ENCODE measurements at places on chromosomes 7 and 10. TPM values are rescaled to one million over a fixed set of nuclear protein-coding genes. Genes with fewer than 3 reads are reported as not detected.
A peak's percentile ranks its signal among the peaks of the same experiment; 100 is the strongest.

DNA sequence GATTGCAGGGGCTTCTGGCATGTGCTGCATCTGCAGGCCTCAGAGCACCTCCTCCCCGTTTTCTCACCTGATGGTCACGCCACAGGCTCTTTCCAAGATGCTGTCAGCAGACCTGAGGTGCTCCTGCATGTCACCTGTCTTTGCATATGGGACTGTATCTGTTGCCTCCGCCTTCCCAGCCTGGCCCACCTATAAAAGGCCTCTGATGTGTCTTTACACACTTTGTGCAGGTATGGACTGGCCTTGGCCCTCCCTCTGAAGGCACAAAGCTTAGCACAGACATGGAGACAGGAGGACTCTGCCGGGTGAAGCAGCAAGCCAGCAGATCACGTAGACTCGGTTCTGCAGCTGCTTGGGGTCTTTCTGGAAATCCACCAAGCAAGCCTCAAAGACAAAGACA is 220.9 kb upstream of the PPP2R2D start:
- DNase-seq: no peak

GRCh38 chr10:51389415-51390321 is 309.7 kb downstream of the CSTF2T start:
- peak; percentile 89 for DNase-seq

- peak; percentile 33 for DNase-seq
Measured at GRCh38 chr10:60661637-60662036, 116.6 kb upstream of the CDK1 start.

The CYP2E1 gene
- 1.3 TPM for total RNA-seq

The CPA4 gene
- total RNA-seq: 90.2 TPM

The VWDE gene
- not detected for total RNA-seq

The AKR1C1 gene
- 6.0 TPM for total RNA-seq

- DNase-seq: no peak
Measured at GRCh38 chr10:71554671-71555070, 158.0 kb downstream of the CDH23 start.

The ITIH2 gene
- not detected for total RNA-seq

GRCh38 chr7:131501930-131502685 is 54.3 kb downstream of the PODXL start:
- peak; percentile 46 for DNase-seq

GRCh38 chr10:125770844-125771243 is 4.8 kb downstream of the MMP21 start:
- DNase-seq: no peak

- DNase-seq: no peak
Measured at GRCh38 chr7:124324262-124324661, 291.4 kb upstream of the TMEM229A start.

DNA sequence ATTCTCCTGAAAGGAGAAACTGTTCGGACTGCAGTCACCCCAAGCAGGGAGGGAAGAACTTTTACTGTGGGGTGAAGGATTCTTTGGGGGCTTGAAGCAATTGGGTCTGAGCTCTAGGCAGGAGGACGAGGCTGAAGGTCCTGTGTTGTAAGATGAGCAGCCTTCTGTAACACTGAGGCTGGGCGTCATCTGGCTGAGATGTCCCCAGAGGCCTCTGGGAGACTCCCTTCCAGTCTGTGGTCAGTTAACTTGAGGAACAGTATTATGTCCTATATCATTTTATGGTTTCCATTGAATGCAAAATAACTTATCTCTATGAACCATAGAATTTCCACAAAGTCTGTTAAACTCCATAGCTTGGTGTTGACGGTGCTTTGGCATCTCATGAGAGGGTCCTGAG is 26.3 kb downstream of the FIGNL1 start:
- DNase-seq: no peak

DNA sequence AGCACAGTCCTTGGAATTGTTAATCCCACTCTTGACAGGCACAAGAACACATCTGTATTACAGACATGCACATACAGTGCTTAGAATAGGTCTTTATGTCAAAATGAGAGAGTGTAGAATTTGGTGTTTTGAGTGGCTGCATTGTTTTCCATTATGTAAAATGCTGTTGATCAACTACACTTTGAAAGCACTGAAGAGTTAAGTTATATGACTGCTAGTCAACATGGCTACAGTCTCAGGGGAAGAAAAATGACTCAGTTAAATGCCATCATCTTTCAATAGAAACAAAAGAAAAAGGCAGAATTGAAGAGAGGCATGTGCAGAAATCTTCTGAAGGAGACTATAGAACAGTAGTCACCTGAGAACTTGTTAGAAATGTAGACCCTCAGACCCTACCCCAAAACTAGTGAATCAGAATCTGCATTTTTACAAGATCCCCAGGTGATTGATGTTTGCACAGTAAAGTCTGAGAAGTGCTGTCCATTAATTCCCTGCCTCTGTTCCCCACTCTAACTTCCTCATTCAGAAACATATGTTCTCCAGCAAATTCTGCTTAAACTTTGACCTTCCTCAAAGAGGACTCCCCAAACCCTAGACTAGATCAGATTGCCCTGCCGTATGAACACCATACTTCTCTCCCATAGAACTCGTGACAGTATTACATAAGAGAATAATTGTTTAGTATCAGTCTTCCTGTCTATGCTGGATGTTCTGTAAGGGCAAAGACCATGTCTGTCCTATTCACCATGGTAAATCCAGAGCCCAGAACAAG is 16.0 kb downstream of the SND1 start:
- no peak for DNase-seq

DNA sequence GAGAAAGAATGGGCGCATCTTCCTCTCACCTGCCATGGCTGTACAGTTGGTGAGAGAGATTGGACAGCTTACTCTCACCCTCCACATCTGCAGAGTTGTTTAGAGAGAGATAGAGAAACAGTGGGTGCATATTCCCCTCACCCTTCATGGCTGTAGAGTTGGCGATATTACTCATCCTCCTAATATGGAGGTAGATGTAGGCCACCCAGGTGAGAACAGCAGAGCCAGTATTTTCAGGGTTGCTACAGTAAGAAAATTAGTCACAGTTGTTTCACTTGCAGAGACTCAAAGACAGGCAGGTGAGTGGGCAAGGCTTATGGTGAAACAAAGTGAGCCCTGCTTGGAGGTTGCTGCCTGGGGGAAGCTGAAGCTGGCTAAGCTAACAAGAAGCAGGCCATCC is 65.0 kb upstream of the PFKP start:
- no peak for DNase-seq

DNA sequence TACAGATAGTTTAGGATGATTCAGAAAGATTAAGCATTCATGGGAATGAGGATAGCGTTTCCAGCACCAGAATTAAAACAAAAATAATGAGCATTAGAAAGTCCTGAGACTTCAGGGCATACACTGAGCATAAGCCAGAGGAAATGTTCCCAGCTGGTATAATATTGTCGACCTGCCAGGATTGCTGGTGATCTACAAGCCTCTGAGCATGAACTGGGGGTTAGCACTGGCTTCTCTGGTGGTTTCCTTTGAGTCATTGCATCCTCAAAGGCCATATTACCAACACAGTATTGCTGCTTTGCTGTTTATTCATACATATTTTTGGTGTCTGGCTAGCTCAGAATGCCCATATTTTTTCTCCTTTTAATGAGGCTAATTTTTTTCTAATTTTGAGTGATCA is 10.7 kb upstream of the ATRNL1 start:
- no peak for DNase-seq

DNA sequence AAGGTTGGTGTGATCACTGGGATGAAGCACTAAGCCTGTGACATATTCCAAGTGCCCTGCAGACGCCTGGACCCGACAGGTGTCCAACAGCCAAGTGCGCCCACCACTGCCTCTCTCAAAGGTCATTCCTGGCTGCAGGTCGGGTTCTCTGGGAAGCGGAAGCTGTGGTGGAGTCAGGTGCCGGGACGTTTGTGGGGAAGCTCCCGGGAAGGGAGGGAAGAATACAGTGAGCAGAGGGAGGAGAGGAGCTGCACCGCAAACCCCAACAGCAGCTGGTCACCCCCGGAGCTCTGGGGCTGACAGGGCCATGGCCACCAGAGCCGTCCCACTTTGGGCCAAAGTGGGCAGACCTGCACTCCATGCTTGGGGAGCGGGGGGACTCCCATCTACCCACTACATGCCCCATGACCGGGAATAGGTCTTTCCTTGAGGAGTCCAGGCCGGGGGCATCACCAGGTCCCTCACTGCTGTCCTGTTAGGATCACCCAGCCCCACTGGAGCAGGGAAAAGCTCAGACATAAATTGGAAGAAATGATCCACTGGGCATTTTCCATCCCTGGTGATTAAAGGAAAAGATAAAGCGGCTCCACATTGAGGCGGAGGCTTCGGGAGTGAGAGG is 84.5 kb upstream of the PPP2R2D start:
- no peak for DNase-seq

- DNase-seq: no peak
Measured at GRCh38 chr10:86258499-86258898, 108.1 kb downstream of the GRID1 start.

DNA sequence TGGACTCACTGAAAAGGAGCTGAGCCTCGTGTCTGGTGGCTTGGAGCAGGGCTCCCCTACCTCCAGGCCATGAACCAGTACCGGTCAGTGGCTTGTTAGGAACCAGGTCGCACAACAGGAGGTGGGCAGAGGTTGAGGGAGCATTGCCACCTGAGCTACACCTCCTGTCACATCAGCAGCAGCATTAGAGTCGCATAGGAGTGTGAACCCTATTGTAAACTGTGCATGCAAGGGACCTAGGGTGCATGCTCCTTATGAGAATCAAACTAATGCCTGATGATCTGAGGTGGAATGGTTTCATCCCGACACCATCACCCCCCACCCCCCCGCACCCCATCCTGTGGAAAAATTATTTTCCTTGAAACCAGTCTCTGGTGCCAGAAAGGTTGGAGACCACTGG is 50.4 kb downstream of the TSPAN15 start:
- DNase-seq: no peak

The ZNF655 gene
- 75.7 TPM for total RNA-seq

The IGF2BP3 gene
- 9.1 TPM for total RNA-seq

The NYAP1 gene
- total RNA-seq: 0.64 TPM

The FXYD4 gene
- not detected for total RNA-seq

The MINPP1 gene
- total RNA-seq: 30.0 TPM

DNA sequence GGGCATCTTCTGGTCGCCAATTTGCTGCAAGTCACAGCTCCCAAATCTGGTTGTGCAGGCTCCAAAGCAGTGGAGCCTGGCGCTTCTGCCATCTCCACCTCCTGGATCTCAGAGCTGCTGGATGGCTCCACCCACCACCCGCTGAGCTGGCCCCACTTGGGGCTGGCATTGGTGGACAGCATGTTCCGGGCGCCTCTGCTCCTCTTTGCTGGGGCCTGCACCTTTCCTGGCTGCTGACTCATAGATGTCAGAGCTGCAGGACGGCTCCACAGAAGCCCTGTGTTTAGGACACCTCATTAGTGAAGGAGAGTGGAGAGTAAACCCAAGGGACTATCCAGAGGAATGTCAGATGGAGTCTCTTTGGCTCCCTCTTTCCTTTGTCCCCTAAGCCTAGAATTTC is 27.4 kb downstream of the MAPK8 start:
- DNase-seq: no peak

The OR2A25 gene
- total RNA-seq: not detected

The GDF2 gene
- not detected for total RNA-seq

The MEST gene
- 606 TPM for total RNA-seq

DNA sequence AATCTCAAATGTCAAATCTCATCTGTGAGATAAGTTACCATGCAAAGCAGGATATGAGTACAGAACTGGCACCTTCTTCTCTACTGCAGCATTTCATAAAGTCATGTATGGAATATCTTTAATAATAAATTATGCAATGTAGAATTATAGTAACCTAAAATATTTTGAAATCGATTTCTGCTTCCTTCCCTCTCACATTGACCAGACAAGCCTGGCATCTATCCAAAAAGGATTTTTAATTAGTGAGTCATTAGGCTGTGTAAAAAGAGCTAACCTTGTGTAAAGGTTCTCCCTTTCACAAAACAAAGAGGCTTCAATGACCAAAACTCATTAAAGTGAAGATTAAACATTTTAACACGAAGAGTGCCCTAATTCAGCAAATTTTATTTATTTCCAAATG is 48.8 kb upstream of the EXOC6 start:
- DNase-seq: peak; percentile 6

DNA sequence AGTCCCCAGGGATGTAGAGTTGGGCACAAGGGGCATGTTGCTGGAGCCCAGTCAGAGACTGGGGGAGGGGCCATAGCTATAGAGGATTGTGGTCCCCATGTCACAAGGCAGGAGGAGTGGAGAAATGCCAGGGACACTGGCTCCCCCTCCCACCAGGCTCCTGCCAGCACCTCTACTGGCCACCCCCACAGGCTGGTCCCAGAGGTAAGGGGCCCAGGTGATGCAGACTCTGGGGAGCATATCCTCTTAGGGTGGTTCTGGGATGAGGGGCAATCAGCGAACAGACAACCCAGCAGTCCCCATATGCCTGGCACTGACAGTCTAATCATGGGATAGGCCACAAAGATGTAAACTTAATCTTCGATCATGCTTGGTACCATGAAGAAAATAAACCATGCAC is 21.2 kb downstream of the C10orf71 start:
- no peak for DNase-seq

GRCh38 chr7:105345003-105345402 is 43.7 kb downstream of the SRPK2 start:
- DNase-seq: no peak

DNA sequence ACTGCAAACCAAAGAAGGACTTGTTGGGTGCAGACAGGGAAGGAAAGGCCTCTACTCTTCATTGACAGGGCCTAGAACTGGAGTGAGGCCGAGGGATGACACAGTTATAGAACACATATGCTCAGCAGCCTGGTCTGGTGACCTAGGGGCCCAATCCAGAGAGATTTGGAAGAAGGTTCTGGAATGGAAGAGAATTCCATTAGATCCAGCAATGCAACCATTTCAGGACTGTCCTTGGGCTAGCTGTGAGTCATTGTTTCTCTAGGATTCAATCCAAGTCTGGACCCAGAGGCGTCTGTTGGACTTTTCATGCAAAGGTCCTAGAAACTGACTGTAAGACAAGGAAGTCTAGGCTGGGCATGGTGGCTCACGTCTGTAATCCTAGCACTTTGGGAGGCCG is 59.2 kb downstream of the WIPF3 start:
- peak; percentile 55 for DNase-seq

DNA sequence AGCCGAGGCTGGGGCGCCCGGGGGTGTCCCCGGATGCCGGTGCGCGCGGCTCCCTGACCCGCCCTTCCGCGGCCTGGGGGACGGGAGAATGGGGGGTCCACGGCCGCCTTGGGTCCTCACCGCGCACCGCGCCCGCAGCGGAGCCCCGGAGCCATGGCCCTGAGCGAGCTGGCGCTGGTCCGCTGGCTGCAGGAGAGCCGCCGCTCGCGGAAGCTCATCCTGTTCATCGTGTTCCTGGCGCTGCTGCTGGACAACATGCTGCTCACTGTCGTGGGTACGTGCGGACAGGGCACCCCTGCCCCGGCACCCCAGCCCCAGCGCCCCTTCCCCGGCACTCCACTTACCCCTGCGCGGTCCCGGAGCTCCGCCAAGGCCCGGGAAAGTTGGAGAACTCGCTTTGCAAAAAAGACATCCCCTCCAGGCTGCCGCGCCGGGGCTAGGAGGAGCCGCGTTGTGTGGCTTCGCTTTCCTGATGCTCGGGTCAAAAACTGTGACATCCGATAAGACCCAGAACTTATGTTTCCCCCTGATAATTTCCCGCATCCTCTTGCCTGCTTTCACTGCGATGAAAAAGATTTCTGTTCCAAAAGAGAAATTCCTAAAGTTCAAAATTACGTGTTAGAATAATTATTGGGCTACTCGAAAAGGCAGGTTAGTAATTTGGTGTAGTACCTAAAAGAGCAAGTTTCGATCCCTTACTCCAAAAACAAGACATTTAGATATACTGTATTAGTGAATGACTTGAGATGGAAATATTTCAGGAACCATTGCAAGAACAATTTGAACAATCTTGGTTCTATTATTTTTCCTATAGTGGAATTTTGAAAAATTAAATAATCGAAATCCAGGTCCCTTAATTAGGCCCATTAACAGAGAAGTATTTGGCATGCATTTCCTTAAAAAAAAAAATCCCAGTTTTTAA is 888 bp downstream of the SLC18A2 start:
- peak; percentile 5 for DNase-seq

The PTPRZ1 gene
- total RNA-seq: 0.43 TPM
